ENCODE measurements at places on chromosomes 7 and 10.

GRCh38 chr7:155804897-155805825 lies 7.1 kb downstream of the SHH start:
- DNase-seq, result peak; percentile 14

- DNase-seq, result no peak
These were observed 211.6 kb downstream of the PHF14 start for GRCh38 chr7:11185179-11185815.

- DNase-seq, result no peak
These were observed 21.8 kb upstream of the NPS start for GRCh38 chr10:127527320-127527719.

DNA sequence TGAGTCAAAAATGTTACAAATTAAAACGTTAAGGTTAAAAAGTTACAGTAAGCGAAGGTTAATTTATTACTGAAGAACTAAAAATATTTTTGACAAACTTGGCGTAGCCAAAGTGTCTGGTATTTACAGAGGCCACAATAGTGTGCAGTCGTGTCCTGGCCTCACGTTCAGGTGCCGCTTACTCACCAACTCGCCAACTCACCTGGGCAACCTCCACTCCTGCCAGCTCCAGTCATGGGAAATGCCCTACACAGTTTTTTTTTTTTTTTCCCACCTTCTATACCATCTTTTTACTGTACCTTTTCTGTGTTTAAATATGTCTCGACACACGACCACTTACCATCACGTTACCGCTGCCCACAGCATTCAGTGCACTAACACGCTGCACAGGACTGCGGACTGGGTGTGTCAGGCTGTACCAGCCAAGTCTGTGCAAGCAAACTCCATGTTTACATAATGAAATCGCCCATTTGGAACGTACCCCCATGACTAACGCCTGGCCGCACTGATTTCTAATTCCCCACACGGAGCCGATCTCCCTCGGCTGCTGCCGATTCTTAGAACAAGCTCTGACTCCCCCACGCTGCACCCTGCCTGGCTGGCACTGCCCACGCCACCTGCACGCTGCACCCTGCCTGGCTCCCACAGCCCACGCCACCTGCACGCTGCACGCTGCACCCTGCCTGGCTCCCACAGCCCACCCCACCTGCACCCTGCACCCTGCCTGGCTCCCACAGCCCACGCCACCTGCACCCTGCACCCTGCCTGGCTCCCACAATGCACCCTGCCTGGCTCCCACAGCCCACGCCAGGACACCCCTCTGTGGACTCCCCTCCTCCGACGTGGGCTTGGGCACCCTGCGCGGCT lies 203.1 kb downstream of the ZMYND11 start:
- no peak for DNase-seq

- no peak for DNase-seq
These were observed 22.5 kb downstream of the DRGX start for GRCh38 chr10:49373361-49373760.

DNA sequence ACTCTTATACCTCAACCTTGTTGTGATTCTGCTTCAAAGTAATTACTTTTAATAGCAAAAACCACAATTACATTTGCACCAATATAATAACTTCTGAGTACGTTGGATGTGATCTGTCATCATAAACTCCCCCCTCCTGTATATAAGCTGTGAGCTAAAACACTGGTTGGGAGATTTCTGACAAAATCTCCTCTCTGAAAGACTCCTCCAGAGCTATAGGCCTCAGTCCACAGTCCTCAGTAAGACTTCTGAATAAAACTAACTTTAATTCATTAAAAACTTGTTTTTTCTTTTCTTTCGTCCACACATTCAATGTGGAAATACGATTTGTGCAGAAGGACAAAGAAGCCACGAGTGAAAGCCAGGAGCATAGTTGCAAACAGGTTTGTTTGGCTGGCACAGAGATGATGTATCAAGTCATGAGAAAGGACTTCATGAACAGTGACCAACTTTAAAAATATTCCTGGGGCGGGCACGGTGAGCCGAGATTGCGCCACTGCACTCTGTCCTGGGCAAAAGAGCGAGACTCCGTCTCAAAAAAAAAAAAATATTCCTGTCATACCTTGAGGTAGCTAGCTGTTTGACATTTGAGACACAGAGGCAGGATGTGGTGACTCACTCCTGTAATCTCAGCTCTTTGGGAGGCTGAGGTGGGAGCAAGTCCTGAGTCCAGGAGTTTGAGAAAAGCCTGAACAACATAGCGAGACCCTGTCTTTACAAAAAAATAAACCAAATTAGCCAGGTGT lies 91.1 kb upstream of the ARHGAP21 start:
- no peak for DNase-seq

- no peak for DNase-seq
These were observed 832.1 kb downstream of the CNTNAP2 start for GRCh38 chr7:146948703-146949102.

DNA sequence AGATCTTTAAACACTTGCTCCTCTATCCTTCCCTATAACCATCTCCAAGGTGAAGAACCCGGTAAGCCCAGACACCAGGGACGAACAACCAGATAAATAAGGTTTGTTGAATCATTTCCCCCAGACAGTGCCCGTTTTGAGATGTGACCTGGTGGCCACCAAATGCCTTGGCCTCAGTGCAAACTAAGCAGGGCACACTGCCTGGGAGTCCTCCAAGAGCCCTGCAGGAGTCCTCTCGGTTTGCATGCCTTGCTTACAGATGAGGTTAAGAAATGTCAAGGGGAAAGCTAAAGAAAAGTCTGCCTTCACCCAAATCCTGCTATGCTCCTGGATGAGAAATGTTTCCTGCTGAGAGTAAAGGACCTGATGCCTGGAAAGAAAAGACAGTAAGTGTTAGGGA lies 31.6 kb downstream of the SLIT1 start:
- no peak for DNase-seq

DNA sequence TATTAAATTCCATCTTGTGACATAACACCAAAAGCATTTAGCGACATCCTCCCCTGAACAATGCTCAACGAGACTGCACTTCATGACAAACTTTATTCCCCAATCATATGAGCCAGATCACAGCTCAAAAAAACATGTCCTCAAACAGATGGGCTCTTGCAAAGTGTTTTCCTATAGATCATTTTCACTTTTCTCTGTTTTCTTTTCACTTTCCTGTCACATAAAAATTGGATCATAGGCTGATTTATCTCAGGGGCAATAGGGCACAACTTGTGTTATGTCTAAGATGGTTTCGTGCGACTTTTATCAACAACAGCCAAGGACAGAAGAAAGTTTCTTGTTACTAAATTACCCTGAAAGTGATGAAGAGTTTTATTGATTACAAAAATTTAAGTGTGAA lies 206.1 kb downstream of the WDR11 start:
- DNase-seq, result no peak

DNA sequence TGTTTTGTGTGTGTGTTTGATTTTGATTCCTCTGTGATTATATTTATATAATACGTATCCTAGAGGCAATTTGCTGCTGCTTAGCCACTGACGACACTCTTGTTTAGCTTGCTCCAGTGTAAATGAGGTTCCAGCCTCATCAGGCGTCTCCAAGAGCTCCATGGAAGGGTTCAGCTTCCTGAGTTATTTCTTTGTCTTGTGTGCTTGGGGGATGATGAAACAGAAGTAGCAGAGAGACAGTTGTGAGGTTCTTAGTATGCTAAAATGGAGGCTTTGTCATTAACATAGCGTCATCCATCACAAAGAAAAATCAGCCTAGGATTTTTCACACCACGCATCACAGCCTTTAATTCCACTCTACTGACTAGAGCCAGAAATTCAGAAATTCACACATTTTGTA lies 85.1 kb downstream of the KLF6 start:
- no peak for DNase-seq

DNA sequence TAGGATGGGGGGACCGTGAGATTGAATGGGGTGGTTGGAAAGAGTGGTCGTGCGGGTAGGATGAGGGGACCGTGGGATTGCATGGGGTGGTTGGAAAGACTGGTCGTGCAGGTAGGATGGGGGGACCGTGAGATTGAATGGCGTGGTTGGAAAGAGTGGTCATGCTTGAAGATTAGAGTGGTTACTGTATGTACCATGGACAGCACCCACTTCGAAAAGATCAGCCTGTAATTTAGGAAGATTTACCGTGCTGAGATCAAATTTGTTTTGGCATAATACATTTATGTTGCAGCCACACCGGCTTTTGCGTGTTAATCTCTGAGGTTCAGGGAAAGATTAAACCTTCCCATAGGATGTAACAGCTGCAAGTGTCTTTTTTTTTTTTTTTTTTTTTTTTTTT lies 495.2 kb upstream of the ADARB2 start:
- no peak for DNase-seq

DNA sequence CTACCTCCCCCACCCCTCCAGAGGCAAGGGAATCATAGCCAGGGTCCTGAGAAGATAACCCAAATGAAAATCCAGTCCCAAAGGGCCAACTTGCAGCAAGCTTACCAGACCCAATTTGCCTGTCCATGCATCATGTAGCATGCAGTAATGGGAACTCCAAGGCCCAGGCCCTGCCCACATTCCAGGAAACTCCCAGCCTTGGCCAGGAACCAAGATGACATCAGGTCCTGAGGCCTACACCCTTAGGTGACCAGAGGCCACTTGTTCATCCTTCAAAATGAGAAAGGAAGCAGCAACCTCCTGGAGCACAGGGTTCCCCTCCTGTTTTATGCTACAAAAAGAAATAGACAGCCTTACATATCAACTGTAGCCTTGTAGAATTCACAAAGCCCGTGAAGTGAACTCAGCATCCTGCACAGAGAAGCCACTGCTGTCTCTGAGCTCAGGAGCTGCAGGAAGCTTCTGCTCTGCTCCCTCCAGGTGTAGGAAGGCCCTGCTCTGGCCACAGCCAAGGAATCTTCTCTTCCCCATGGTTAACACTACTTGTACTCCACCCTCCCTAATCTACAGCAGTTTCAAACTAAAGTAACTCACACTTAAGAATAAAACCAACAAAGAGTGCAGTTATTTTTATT lies 30.3 kb upstream of the GRB10 start:
- DNase-seq, result no peak

- DNase-seq, result no peak
These were observed 6.1 kb upstream of the KEL start for GRCh38 chr7:142968229-142968628.

- DNase-seq, result no peak
These were observed 116.6 kb upstream of the CDK1 start for GRCh38 chr10:60661637-60662036.
